ENCODE measurements at places on chromosomes 4 and X.
A peak's percentile ranks its signal among the peaks of the same experiment; 100 is the strongest.

DNA sequence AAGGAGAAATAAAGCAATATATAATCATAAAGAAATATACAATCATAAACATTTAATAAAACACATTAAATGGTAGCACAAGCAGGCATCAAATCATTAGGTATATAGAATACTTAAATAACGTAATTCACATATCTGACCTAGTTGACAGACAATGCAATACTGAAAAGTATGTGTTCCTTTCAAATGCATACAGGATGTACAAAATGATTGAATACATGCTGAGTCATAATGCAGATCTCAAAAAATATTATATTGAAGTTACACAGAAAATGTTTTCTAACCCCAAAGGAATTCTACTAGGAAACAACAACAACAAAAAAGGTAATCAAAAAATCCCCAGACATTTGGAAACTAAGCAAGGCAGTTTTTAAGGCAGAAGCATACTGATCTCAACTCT, 1072.0 kb upstream of the INTU start:
- no peak for DNase-seq

- no peak for DNase-seq
These were observed 260.6 kb upstream of the MAD2L1 start for GRCh38 chr4:120327276-120327675.

DNA sequence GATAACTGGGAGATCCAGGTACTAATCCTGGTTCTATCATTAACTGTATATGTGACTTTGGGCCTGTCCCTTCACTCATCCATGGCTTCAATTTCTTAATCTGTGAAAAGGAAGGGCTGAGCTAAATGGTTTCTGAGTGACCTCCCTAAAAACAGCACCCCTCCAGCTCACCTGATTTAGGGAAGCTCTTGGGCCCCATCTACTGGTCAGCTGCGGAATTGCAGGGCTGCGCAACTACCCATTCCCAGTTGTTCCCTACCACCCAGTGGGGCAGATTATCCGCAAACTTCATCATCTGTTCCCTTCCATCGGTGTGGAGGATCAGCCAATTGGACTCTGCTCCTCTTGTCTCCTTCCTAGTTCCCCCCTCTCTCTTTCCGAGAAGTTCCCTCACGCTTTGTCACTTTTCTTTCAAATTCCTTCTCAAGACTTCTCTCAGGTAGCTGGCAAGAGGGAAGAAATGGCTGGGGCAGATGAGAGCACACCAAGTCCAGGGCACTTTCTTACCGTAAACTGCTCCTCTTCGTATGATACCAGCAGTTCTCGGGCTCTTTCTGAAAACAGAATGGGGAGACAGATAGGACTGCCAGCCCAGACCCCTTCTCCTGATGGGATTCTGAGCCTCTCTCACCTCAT, 5.8 kb downstream of the LAS1L start:
- peak; percentile 4 for DNase-seq

DNA sequence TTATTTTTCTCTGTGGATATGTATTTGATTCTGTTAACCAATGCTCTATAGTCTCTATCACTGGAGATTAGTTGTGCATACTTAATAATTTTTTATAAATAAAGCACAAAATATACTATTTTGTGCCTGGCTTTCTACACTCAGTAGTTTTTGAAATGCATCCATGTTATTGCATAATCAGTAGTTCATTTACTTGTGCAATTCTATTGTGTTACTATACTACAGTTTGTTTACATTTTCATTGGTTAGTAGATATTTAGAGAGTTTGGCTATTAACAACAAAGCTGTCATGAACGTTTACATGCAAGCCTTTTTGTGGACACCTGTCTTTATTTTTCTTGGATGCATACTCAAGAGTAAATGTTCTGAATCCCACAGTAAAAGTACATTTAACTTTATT, 265.0 kb upstream of the FAT4 start:
- peak; percentile 64 for DNase-seq

- no peak for DNase-seq
These were observed 21.0 kb upstream of the PCYT1B start for GRCh38 chrX:24668111-24668510.

GRCh38 chrX:44265559-44265958, 77.9 kb downstream of the EFHC2 start:
- no peak for DNase-seq

GRCh38 chr4:83113429-83113786, 1.1 kb downstream of the PLAC8 start:
- no peak for DNase-seq

- DNase-seq = peak; percentile 65
These were observed 377 bp downstream of the TIMM17B start for GRCh38 chrX:48897157-48897624.

GRCh38 chr4:52864793-52865192, 2.7 kb downstream of the RASL11B start:
- DNase-seq = peak; percentile 32

DNA sequence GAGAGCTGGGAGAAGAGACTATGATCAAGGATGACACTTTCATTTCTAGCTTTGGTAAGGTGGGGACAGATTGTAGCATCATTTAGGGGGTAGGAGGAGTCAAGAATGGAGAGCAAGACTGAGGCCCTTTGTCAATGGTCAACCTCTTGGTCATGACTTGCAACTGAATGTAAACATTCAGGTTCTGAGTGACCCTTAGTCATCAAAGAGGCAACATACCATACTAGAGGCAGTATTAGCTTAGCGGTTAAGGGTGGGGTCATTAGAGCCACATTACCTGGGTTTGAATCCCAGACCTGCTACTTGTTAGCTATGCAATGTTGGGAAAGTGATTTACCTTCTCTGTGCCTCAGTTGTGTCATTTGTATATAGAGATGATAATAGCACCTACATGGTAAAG, 76.5 kb downstream of the MED28 start:
- no peak for DNase-seq

DNA sequence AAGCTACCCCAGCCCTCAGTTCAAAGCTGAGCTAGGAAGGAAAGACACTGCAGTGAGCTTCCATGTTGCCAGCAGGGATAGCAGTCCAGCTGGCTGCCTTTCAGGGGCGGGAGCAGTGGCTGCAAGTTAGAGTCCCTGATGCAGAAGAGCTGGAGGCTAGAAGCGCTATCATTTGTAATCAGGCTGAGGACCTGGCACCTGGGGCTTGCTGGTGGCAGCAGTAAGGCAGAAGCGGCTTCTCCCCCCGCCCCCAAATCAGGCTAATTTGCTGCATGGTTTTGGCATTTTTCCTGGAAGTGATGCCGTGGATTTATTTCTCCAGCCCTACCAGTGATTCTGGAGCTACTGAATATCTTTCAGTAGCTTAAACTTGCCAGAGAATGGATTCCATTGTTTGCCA, 203.3 kb downstream of the CLCN4 start:
- DNase-seq = no peak

DNA sequence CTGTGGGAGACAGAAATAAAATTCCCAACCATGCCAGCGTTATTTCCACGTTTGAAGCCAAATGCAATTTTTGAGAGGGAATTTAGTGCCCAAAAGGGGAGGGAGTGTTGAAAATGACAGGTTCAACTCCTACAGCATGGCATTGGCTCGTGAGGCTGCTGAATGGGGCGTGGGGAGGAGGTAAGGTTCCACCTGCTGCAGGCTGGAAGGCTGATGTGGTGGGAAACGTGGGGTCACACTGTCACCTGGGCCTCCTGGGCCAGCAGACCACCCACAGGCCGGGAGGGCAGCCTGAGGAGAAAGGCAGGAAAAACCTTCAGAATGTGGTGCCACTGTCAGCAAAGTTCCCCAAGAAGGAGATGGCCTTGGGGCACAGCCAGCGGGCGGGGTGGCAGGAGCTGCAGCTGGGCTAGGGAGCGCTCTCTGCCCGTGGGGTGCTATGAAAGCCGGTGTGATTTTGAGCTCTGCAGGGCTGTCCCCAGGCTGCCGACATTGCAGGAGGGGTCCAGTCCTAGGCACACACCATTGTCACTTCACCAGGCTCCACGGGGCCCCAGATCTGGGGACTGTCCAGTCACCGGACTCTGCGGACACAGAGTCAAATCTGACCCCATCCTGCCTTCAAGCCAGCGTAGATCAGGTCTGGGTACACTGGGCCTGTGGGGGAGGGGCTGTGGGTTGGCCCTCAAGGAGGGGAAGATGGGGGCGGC, 19.6 kb downstream of the MSANTD1 start:
- DNase-seq = no peak

DNA sequence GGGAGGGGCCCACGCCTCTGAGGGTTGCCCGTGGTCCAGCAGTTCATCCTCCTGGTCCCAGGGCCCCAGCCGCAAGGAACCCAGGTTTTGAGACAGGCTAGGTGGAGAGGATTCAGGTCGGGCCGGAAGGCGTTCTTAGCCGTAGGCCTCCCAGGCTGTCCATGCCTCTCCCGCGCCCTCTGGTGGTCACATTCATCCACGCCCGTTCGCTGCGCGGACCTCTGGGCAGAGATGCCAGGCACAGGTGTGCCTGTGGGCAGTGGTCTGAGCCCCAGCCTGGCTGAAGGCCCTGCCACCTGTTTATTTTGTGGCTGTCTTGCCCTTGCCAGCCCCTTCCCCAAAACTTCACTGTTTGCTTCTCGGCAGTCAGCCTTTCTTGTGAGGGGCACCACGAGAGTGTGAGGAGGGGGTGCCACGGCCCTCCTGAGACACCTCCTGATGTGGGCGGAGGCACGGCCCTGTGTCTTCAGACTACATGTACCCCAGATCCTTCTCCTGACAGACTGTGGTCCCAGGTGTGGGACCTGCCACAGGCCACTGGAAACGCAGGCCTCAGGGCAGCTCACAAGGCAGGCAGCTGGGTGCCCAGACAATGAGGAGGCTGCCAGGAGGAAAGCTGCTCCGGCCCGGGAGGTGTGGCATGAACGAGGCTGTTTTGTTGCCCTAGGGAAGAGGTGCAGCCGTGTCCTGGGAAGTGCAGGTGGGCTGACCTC, 5.0 kb downstream of the UVSSA start:
- peak; percentile 61 for DNase-seq

DNA sequence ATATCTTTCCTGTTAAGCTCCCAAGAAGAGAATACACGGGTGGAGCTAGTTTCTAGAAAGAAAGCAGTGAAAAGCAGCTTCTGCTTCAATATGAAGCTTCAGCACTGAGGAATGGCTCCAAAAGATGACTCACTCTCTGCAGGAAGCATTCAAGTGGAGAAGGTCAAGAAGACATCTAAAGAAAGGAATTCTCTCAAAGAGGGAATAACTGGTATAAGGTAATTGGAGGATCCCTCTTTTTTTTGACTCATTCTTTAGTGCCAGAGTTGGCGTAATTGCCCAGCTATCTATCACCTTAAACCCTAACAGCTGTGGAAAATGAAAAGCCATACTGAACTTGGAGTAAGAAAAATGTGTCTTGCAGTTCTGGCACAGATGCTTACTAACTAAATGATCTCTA, 3.5 kb downstream of the EDA2R start:
- peak; percentile 83 for DNase-seq

GRCh38 chr4:141499261-141499853, 137.0 kb upstream of the IL15 start:
- DNase-seq = no peak

DNA sequence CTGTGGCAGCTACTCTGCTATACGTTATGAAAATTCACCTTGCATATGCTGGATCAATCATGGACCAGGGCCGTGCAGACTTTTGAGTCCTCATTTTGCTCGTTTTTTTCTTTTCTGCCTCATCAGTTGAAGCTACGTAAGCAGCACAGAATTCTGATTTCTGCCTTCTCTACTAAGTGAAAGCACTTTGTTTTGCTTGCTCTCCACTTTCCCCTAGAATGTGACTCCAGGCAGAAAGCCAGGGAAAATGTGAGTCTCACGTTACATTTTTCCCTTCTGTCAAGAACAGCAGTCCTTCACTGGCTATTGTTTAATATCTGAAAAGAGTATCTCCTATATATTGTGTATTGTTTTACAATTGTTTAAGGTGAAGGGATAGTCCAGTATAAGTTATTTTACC, 1840.1 kb downstream of the PCDH7 start:
- DNase-seq = peak; percentile 73

- DNase-seq = no peak
These were observed 51.6 kb downstream of the MAML3 start for GRCh38 chr4:140102421-140102820.

- no peak for DNase-seq
These were observed 399.6 kb downstream of the NLGN4X start for GRCh38 chrX:5829060-5829459.
